HAP-1 (cell line): ENCODE measurements at places on chromosomes 2 and 18.
A peak's percentile ranks its signal among the peaks of the same experiment; 100 is the strongest.

- no peak for DNase-seq
Observed at GRCh38 chr2:160028431-160029269, 33.8 kb downstream of the PLA2R1 start.

DNA sequence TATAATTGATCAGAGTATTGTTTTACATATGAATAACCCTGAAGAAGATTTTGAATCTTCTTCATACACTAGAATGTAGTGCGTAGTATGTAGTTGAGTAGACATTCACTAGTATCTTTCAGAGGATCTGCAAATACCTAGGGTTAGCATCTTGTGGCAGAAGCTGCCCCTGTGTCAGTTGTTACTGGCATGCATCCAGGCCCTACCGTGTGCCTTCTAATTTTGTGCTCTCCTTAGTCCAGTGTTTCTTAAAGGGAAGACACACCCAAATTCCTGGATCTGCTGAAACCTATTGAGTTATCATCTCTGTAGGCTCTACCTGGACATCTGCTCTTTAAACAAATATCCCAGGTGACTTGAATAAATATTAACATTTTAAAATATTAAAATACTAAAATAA, 99.7 kb upstream of the SERTAD2 start:
- no peak for DNase-seq

- DNase-seq: no peak
Observed at GRCh38 chr18:47842836-47843235, 87.6 kb downstream of the SMAD2 start.

DNA sequence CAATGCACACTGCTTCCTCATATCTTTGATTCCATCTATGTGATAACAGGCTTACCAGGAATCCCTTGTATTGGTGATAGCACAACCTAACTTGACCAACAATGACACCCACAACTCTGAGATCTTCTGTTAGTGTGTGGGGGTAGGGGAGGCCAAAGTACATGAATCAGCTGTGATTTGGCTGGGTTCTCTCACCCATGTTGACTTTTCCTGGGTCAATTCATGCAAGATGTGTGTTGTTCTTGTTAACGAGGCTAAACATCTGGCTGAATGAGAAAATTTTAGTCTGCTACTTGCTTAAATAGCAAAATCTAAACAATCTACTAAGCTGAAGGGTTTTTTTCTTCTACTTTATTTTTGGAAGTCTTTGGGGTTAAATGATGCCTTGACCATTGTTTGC, 341.2 kb upstream of the SLC14A2 start:
- no peak for DNase-seq

DNA sequence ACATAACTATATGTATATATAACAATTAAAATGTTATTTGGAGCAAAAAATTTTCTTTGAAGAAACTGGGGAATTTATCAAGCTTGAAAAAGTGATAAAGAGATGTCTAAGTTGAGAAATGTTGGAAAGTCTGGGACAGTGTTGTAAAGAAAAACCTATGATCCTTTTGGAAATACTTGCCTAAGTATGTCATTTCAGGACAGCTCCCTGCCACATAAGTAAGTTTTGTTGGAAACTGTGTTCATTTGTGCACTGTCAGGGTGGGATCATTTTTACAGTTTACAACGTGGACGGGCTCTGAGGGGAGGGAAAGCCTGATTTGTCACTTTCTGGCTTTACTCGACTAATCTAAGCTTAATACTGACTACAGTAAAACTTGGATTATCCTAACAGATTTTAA, 10.4 kb upstream of the COL3A1 start:
- no peak for DNase-seq

GRCh38 chr2:57850415-57851130, 196.0 kb upstream of the VRK2 start:
- DNase-seq: no peak

DNA sequence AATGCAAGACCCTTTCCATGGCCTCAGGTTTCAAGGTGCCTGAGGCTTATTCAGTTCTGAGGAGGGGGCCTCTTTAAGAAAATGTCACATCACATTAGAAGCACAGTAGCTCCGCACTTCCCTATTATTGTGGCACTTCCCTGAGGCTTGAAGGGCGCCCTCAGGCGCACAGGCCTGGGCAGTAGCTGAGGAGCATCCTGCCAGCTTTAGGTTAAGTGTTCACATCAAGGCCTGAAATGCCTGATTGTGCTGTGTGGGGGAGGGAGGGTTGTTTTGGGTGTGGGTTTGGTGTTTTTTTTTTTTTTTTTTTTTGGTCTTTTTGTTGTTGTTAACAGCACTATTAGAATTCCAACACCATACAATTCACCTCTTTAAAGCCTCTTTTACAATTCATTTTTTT, 107.9 kb downstream of the CABLES1 start:
- peak; percentile 14 for DNase-seq
